T-helper 1 cell (primary cell): ENCODE measurements at places on chromosomes 3 and 15.

GRCh38 chr3:71513081-71513480 is 70.4 kb downstream of the FOXP1 start:
- no peak for DNase-seq

- DNase-seq, result no peak
Observed at GRCh38 chr3:43858294-43858701, 167.6 kb downstream of the ABHD5 start.

DNA sequence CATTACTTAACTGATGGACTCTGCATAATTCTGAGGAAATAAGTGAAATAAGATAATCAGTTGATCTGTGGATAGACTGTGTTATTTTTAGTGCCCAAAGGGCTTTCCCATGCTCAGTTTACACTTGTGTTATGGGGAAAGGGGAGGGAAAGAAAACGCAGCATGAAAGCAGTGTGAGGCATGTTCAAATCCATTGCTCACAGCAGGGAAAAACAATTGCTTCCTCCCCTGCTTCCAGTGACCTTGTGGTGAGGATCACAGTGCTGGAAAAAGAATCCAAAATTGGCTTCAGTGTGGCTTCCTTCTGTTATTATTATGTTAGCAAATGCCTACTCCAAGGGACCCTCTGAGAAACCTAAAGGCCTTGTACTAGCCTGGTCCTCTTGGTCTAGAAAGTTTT is 285.1 kb upstream of the CDIN1 start:
- no peak for DNase-seq

DNA sequence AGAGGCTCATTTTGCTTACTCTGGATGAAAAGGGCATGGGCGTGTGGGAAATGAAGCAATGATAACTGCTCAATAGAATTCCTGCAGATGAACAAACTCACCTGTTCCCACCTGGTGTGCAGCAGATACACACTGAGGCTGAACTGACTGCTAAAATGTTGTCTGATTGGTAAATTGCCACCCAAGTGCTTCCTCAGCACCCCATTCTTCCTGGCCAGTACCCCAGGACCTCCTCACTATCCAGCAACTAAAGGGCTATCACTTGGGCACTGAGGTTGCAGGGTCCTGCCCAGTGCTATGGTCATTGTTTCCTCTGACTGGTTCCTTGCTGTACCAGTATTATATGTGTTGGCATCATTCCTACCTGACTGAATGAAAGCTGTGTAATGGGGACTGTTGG is 38.0 kb upstream of the DGKG start:
- no peak for DNase-seq

- no peak for DNase-seq
Observed at GRCh38 chr3:41915353-41915752, 46.5 kb downstream of the ULK4 start.
